Stimulated activated CD4-positive, alpha-beta T cell treated with anti-CD3 and anti-CD28 coated beads, Interleukin-4, amount 100 ng/mL, for 1 hour (primary cell): ENCODE measurements at places on chromosomes 2 and 18.
A peak's percentile ranks its signal among the peaks of the same experiment; 100 is the strongest.

GRCh38 chr2:236705295-236706105, 135.9 kb downstream of the ACKR3 start:
- no peak for DNase-seq

- DNase-seq, result no peak
Measured at GRCh38 chr2:241410739-241411176, 54.7 kb downstream of the FARP2 start.

- DNase-seq, result peak; percentile 73
Measured at GRCh38 chr2:46942143-46942526, 26.5 kb upstream of the MCFD2 start.

DNA sequence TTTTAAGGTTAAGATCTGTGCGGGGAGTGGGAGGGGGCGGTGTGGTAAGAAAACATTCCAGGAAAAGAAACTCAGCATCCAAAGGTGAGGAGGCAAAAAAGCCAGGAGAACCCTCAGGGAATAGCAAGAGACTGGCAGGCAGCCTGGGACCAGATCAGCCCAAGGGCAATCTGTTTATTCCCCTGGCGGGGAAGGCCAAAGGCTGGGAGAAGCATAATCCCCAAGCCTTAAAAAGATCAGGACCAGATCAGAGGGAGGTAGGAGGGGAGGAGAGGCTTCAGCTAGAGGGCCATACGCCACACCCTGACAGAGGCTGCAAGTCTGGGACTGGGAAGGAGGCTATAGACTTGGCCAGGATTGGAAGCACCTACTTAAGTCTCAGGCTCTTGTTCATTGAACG, 163.0 kb upstream of the PXDN start:
- DNase-seq, result no peak

DNA sequence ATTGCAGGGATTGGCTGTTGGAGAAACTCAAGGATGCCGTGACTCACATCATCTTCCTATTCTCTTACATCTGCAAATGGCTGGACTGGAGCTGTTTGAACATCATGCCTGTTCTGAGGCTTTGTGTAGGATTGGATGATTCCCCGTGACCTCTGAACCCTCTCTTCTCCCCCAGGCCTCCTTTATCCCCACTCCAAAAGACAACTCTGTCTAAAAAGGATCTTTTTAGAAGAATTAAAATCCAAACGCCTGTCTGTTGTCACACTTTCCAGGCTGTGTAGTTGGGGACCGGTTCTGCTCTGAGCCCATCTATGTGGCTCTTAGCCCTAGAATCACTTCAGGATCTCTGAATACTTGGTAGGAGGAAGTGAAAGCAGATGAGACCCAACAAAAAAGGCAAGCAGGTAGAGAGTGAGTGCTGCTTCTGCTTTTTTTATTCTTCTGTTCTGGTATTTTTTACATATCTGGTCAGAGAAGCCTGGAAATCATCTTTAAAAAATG, 565 bp downstream of the SP140 start:
- DNase-seq, result no peak

- no peak for DNase-seq
Measured at GRCh38 chr2:226002438-226002837, 602.9 kb downstream of the NYAP2 start.

- no peak for DNase-seq
Measured at GRCh38 chr2:27856386-27856785, 33.8 kb downstream of the RBKS start.

DNA sequence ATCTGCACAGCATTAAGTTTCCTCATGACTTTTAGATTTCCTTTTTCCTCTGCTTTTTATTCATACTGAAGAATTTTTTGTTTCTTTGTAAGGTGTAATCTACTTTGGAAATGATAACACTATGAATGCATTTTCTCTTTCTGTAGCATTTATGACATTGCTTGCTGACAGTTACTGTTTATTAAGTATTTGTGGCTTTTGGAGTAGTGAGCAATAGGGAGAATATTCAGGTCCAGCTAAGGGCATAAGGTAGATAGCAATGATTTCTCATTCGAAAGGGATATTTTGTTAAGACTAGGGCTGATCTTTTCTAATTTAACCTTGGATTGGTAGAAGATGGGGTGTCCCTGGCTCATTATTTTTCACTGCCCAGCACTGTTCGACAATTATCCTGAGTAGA, 80.3 kb downstream of the XRCC5 start:
- DNase-seq, result no peak

DNA sequence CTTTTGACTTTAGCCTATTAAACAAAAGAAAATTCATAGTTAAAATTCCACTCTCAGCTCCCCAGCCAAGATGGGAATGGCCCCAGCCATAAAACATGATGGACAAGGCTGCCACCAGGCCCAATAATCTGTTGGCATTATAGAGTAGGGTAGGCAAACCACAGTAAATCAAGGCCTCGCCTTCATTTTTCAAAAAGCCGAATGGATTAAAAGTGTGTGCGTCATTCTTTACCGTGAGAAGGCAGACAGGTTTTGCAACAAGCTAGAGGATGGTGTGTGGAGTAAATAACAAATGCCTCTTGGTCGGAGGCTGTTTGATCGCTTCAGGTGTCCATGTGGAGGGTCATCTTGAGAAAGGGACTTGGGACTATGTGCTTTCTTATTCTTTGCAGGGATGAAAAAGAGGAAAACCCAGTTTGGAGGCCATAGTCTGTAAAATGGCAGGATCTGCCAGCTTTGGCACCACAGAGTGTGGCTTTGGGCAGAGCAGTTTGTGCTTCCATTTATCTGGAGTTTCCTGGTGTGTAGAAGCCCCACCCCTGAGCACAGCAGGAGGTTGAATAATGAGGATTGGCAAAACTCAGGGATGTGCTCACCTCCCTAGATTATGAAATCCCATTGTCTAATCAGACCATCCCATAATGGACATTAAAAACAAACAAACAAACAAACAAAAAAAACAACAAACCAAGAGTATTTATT, 57.1 kb upstream of the ITGB6 start:
- DNase-seq, result no peak

DNA sequence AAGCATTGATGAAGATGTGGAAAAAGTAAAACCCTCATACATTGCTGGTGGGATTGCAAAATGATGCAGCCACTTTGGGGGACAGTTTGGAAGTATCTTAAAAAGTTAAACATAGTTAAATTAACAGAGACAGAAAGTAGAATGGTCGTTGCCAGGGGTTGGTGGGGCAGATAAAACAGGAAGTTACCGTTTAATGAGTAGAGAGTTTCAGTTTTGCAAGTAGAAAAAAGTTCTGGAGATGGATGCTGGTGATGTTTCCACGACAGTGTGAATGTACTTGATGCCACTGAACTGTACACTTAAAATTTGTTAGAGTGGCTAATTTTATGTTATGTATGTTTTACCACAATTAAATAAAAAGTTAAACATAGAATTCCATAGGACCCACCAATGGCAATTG, 44.5 kb upstream of the EGR4 start:
- no peak for DNase-seq

- DNase-seq, result no peak
Measured at GRCh38 chr2:207467716-207468347, 61.9 kb upstream of the CREB1 start.

GRCh38 chr2:216918088-216918680, 58.3 kb upstream of the TNP1 start:
- no peak for DNase-seq

DNA sequence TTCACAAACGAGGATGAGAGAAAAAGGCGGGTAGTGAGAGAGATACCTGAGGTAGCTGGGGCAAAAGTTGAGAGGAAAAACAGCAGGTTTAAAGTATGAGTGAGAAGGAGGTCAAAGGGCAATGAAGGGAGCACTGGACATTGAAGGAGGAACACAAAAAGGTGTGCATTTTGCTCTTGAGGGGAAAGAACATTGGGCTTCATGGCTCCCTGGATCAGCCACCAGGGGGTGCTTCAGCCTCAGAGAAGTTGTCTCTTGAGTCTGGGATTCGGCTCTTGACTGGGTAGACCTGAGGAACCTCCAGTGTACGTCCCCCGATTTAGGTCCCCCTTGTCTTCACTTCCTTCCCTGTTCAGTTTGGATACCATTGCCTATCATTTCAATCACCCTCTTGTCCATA, 128.5 kb downstream of the RAPGEF4 start:
- DNase-seq, result peak; percentile 34

DNA sequence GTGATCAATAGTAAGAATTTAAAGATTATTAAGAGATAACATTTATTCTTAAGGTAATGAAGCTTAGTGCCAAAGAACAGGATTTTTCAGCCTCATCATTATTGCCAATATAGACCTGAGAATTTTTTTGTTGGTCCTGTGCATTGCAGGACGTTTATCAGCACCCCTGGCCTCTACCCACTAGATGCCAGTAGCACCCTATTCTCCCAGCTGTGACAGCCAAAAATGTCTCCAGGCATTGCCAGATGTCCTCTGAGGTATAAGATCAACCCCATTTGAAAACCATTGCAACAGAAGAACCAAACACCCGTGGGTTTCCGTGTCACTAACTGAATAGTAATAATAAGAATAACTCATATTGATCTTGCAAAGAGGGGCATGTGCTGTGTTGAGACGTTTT, 700.0 kb upstream of the SOX11 start:
- no peak for DNase-seq

GRCh38 chr18:75247611-75248421, 37.2 kb downstream of the TSHZ1 start:
- no peak for DNase-seq

DNA sequence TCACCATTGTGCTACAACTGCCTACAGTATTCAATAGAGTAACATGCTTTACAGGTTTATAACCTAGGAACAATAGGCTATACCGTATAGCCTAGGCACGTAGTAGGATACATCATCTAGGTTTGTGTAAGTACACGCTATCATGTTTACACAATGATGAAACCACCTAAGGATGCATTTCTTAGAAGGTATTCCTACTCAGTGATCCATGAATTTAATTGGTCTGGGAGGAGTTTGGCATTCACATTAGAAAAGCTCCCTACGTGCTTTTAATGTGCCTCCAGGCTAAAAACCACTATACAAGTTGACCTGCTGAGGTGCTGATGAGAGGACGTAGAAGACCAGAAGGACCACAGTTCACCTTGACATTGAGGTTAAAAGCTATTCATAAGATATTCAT, 154.5 kb upstream of the LRRTM1 start:
- no peak for DNase-seq

GRCh38 chr2:30382995-30383394, 64.1 kb upstream of the LCLAT1 start:
- DNase-seq, result no peak

DNA sequence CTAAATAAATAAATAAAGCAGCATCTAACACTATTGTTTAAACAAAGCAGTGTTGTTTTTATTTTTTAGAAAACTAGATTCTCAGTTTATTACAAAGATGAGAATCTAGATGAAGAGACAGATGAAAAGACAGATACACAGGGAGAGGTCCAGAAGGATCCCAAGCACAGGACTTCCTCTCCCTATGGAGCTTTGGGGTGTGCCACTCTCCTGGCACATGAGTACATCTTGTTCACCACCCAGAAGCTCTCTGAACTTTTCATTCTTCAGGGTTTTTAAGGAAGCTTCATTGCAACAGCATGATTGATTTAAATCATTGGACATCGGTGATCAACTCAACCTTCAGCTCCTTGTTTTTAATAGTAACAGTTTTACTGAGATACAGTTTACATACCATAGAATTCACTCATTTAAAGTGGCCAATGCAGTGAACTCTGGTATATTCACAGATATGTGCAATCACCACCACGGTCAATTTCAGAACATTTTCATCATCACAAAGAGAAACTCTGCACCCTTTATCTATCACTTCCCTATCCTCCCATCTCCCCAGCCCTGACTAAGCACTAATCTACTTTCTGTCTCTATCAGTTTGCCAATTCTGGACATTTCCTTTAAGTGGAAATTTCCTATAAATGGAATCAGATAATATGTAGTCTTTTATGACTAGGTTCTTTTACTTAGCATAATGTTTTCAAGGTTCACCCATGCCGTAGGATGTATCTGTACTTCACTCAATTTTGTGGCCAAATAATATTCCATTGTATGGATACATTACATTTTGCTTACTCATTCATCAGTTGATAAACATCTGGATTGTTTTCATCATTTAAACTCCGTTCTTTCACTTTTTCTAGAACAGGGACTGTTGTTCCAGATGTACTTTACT, 62.3 kb upstream of the ZFP36L2 start:
- DNase-seq, result no peak

DNA sequence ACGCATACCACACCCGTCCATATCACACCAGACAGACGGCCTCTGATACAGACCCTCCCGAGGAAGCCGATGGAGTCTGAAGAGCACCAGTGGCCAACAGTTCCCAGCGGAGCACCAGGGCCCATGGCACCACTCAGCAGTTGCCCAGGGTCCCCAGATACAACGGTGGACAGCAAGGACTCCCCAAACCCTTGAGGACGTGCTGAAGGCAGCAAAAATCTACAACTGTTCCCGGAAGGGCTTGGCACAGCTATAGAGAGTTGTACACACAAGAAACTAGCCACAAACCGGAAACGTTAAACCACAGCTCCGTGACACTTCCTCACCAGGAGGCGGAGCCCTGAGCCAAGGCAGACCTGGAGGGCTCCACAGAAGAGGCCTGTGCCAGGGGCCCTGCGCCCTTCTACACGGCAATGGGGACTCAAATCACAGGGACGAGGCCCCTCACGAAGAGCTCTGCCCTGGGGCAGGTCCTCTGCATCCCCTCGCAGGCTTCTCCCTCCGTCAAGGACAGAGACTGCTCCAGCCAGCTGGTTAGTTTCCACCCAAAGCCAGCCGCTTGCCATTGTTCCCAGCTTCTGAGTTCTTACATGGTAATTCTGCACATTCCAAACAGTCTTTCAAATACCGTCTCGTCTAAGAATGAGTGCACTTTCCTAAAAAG, 133.4 kb downstream of the HDAC4 start:
- peak; percentile 81 for DNase-seq

GRCh38 chr18:9608298-9608697, 6.1 kb downstream of the PPP4R1 start:
- DNase-seq, result no peak

GRCh38 chr2:227942021-227942420, 70.6 kb downstream of the DAW1 start:
- DNase-seq, result no peak

DNA sequence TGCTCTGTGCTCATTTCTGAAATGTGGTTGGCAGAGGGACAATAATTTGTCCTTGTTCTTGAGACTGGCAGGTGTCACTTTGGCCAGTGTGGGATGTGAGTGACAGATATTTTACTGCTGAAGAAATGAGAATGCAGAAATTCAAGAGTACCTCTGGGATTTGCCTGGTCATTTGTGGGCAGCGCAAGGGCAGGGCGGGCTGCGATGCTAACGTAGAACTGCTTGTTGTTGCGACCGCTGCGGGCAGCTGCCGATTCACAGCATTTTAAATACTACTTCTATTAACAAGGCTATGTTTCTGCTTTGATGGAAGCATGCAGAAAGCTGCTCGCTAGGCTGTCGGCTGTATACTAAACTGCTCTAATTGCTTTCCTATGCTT, 268.6 kb downstream of the FIGN start:
- no peak for DNase-seq
